ENCODE measurements at places on chromosomes 5 and 9.
A peak's percentile ranks its signal among the peaks of the same experiment; 100 is the strongest.

GRCh38 chr9:84791643-84792042 is 122.1 kb downstream of the NTRK2 start:
- no peak for DNase-seq

GRCh38 chr9:21505425-21506179 is 23.5 kb upstream of the IFNE start:
- DNase-seq: no peak

DNA sequence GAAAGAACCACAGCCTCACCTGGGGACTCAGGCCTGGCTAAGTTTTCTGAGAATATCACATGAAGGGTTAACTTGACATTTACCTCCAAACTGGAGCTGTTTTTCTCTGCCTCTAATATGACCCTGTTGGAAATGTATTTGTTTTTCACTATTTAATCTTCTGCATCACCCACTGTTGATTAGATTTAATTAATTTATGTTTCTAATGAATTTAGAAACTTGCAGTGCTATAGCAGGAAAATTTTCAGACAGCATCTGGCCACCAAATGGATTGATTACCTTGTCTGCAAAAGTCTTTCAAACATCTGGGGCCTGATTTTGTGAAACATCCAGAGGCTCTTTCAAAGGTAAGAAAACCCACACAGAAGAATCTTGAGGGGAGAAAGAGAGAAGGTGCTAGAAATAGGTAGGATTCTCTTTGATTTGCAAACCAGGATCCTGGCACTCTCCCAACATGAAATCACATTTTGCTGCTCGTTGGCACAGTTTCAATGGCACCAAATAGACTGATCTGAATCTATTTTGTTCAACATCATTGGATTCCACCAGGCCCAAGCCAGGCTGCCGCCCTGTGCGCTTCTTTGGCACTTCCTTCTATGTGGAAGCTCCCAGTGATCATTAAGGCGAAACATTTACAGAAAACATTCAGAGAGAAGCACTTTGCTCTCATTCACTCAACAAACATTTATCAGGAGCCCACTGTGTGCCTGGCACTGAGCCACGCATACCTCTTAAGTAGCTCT is 157.3 kb downstream of the PPP2R2B start:
- DNase-seq: no peak

DNA sequence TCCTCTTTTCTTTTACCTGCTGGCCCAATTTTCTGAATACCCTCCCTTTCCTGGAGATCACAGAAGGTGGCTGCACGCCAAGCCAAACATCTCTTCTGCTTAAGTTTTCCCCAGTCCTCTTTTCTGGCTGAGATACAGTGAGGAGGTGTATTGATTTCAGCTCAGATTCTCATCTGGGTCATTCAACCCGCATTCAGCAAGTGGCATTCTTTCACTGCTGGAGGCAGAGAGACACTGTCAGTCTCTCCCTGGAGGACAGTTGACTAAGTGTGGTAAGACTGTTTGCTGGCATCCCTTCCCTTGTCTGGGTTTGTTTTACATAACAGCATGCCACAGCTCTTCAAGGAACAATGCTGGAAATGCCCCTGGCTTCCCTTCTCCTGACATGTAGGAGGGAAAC is 60.5 kb downstream of the GABRG2 start:
- DNase-seq: peak; percentile 30

DNA sequence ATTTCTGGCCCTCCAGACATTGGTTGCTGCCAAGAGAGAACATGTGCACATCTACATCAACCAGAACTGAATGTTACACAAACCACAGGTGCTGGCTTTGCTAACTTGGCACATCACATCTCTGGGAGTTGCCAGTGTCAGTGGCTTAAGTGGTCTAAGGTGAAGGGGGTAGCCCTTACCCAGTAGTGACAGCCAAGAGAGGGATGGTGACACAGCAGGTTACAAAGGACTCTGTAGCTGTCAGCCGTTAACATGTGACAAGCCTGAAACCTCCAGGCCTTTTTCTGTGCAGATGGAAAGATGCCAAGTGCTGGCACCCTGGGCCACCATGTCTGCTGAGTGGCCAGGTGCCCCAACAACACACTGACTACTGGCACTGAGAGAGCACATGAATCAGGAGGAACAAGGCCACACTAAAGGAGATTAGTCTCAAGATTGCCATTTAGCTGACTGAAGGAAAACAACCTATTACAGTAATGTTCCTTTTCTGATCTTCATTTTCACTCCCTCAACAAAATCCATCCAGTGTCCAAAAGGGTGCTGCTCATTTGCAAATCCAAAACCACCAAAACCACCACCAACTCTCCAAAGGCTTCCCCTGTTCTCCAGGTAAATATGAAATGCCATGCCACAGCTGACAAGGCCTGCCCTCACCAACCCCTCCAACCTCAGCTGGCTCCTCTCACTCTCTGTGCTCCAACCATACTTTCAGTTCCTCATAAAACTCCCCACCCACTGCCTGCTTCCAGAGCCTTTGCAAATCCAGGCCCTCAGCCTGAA is 20.2 kb downstream of the SIL1 start:
- DNase-seq: no peak

DNA sequence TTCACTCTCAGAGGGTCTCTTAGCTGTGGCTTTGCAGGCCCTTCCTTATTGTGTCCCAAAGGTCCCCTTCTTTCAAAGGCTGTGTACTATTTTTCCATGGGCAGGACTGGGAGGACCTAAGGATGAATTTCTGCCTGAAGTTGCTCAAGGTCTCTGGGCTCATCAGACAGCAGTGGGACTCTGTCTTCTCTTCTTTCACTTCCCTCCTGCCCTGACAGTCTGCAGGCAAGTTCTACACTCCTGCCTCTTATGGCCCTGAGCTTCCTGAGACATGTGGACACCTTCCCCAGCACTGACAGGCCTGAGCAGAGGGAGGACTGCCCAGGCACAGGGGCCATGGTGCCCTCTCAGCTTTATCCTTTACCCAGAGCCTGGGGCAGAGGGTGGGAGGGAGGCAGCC is 14.8 kb downstream of the ENHO start:
- DNase-seq: no peak

GRCh38 chr5:57246426-57246825 is 72.6 kb downstream of the GPBP1 start:
- DNase-seq: no peak

DNA sequence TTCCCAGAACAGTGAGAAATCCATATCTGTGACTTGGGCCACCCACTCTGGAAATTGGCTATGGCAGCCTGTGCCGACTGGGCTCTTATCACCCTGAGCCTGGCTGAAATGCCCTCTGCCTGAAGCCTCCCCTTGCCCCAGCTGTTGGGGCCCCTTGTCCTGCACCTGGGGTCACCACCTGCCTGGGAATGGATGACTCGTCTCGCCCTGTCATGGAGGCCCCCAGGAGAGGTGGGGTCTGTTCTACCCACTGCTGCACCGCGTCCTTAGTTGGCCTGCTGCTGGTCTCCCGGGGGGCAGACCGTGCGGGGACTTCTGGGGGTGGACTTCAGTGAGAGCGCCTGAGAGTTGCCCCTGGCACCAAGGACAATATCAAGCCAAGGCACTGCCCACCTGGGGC is 46.6 kb upstream of the COL5A1 start:
- DNase-seq: no peak

- no peak for DNase-seq
Measured at GRCh38 chr9:14323985-14324650, 10.2 kb upstream of the NFIB start.

DNA sequence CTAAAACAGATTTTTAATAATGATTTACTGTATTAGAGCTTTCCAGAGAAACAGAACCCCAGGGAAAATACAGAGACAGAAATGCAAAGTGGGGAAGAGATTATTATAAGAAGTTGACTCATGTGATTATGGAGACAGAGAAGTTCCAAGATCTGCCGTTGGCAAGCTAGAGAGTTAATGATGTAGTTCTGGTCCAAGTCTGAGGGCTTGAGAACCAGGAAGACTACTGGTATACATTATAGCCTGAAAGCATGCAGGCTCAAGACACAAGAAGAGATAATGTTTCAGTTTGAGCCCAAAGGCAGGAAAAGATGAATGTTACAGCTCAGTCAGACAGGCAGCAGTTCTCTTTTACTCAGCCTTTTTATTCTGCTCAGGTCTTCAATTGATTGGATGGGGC is 98.8 kb upstream of the NFIL3 start:
- DNase-seq: no peak

- no peak for DNase-seq
Measured at GRCh38 chr5:83729362-83729761, 8.7 kb upstream of the HAPLN1 start.

GRCh38 chr9:77595426-77596095 is 52.6 kb downstream of the GNA14 start:
- no peak for DNase-seq

- DNase-seq: no peak
Measured at GRCh38 chr9:92738661-92739081, 26.0 kb downstream of the BICD2 start.

DNA sequence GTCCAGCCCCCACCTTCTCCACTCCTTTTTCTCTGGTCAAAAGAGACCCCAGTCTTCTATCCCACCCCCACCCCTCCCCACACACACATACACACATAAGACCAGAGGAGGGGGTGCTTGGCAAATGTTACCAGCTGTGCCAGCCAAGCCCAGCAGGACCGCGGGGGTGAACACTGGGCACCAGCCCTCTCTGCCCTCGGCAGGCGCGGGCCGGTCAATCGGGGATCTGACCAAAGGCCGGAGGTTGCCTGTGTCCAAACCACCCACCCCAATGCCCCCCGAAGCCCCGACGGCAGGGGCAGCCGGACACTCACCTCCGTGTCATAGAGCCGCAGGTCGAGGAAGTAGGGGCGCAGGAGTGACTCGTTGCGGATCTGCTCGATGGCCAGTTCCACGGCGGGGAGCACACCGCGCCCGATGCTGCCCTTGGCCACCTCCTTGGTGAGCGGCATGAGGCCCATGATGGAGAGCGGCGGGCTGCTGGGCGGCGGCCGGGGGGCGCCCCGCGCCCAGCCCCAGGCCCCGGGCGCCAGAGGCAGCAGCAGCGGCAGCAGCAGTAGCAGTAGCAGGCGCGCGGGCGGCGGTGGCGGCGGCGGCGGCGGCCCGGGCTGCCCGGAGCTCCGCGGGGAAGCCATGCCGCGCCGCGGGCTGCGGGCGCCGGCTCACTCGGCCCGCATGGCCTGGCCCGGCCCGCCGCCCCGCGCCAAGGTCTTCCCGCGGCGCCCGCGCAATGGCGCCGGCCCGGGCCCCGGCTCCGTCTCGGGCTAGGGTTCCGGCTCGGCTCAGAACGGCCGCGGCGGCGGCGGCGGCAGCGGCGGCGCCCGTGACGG is 417 bp downstream of the GABBR2 start:
- DNase-seq: no peak

DNA sequence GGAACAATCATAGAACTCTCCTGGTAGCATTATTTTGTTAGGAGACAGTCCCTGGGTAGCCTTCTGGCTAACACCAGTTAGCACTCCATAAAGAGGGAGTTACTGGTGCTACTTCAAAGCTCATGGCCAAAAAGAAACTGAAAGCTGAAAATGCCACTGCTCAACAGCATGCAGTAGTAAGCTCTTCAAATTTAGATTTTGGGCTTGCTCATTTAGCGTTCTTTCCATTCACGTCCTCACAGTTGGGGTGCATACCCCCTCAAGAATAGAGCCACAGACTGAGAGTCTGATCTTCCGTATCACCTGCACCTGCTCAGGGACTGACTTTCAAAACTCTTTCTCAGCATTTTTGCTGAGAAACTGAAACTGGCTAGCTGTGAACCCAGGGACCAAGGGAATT is 24.7 kb downstream of the NTRK2 start:
- no peak for DNase-seq

- DNase-seq: no peak
Measured at GRCh38 chr9:81890104-81890503, 38.1 kb upstream of the SPATA31D4 start.

GRCh38 chr5:124790301-124790894 is 44.0 kb upstream of the ZNF608 start:
- DNase-seq: no peak

DNA sequence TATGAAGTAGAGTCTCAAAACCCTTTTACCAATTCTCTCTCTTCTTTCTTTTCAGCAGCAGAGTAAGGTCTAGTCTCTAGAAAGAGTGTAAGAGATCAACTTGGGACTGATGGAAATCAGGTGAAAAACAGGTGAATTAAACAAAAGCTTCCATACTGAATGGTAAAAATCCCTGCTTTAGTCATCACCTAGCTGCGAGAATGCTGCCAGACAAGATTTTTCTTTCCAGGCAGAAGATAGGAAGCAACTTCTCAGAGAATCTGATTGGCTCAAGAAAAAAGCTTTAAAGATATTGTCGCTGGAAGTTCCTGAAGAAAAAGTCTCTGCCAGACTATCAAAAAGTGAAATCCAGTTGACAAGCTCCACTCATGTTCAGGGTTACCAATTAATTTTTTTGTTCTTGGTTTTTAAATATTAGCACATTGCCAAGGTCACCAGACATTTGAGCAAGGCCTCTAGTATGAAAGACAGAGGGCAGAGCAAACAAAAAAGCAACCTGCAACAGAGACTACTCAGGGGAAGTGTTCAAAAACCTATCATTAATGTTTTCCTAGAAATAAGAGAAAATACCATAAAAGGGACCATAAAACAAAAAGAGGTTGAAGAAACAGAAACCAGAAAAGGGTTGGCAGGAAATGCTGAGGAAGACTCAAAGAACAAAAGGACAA is 9.3 kb downstream of the CDO1 start:
- DNase-seq: no peak

DNA sequence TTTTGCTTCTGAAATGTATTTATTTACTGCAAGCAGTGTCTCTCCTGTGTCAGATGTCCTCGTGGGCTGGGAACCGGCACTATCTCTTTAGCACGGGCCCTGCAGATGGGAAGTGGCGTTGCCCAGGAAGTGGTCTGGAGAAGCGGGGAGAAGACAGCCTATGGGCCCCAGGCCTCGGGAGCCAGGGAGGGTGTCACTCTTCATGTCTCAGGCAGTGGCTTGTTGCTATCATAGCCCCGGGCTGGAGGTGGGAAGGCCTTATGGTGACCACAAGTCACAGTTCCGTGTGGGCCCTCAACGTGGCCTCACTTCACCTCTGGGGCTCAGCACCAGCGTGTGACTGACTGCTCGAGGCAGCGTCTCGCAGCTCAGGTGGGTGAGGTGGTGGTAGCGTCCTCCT is 41.4 kb downstream of the SYK start:
- DNase-seq: no peak

Measured in T1000 (cell line).